ENCODE measurements at places on chromosomes 12 and 14.
A peak's percentile ranks its signal among the peaks of the same experiment; 100 is the strongest.

DNA sequence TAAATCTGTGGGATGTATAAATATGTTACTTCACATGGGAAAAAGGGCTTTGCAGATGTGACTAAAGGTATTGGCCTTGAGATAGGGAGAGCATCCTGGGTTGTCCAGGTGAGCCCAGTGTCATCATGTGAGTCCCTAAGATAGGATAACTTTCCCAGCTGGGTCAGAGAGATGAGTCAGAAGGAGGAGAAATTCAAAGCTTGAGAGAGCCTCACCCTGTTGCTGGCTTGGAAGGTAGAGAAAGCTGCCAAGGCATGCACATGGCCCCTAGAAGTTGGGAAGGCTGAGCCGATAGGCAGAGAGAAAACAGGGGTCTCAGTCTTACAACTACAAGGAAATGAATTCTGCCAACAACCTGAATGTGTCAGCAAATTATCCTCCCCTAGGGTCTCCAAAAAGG, 213.0 kb downstream of the ADGRD1 start:
- no peak for DNase-seq

GRCh38 chr14:63896278-63896720, 43.5 kb downstream of the SYNE2 start:
- peak; percentile 37 for DNase-seq

- peak; percentile 26 for DNase-seq
These were observed 23.2 kb upstream of the DCN start for GRCh38 chr12:91205811-91206210.

DNA sequence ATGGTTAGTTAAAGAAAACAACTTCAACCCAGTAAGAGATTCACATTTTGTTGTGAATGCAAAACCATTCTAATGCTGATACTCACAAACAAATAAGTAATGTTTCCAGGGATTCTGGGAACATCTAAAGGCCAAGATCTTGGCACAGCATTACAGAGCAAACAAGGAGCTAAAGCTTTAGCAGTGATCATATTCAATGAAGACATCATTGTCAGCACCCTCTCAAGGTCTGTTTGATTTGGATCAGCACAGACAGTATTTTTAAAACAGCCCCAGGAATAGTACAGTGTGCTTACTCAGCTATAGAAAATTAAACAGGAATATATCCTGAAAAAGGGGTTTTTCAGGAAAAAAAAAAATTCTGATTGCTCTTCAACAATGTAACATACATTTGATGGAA, 71.4 kb downstream of the TMEM260 start:
- DNase-seq, result no peak

DNA sequence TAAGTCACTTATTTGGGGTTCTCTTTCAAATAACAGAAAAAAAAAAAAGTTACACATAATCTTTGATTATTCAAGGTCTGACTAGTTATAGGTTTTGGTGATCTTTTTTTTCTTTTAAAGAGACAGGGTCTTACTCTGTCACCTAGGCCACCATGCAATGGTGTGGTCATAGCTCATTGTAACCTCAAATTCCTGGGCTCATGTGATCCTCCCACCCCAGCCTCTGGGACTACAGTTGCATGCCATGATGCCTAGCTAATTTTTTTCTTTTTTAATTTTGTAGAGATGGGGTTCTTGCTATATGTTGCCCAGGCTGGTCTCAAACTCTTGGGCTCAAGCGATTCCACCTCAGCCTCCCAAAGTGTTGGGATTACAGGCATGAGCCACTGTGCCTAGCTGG, 56.5 kb upstream of the CFL2 start:
- no peak for DNase-seq

GRCh38 chr14:29168149-29168548, 401.6 kb downstream of the FOXG1 start:
- DNase-seq, result no peak

DNA sequence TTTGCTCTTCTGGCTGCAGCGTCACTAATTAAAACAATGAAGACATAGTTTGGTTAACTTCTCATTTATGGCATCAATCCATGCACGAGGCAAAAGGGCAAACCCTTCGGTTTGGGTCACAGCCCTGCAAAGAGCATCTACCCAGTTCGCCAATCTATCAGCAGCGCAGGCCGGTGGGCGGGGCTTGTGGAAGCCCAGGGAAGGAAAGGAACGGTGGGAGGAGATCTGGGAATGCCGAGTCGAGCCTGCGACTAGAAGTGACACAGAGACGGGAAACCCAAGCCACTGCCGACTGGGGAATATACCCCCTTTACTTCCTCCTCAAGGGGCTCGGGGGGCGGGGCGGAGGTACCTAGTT, 466 bp downstream of the KICS2 start:
- DNase-seq, result peak; percentile 75

- DNase-seq, result no peak
These were observed 279.7 kb upstream of the ATP2B1 start for GRCh38 chr12:89988188-89988915.

DNA sequence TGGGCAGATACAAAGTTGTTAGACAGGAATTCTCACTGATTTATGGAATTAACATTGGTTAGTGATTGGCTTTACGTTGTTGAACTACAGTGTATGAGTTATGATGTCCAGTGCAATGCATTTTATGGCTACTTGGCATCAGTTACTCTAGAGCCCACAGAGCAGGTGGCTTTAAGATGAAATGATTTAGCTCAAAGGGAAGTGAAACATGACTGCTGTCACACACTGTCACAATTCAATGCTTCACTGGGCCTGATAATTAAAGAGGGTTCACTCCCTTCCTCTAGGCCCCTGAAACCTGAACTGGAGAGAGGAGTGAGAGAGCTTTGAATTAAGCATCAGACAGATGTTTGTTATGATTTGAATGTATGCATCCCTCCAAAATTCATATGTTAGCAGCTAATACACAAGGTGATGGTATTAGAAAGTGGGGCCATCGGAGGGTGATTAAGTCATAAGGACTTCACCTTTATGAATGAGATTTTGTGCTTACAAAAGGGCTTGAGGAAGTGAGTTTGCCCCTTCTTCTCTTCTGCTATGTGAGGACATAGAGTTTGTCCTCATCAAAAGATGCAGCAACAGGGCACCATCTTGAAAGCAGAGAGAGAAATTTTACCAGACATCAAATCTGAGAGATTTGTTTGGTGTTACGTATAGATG, 175.8 kb upstream of the GRIN2B start:
- no peak for DNase-seq

GRCh38 chr12:25207411-25207810, 12.4 kb downstream of the ETFRF1 start:
- no peak for DNase-seq

DNA sequence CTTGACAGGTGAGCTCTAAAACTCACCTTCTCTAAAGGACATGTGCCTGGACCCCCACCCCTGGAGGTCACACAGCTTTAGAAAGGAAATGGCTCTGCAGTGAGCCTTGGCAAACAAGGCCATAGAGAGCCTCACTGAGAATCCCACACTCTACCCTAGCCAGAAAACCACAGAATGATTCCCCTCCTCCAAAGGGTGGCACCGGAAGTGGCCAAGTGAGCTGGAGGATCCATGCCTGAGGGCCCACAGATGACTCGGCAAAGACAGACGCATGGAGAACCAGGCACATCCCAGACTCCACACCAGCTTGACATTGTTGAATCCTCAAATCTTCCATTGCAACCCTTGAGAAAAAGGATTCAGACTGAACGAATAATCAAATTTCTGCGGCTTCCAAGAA, 54.2 kb upstream of the PTHLH start:
- peak; percentile 75 for DNase-seq

GRCh38 chr12:58927120-58927519, 6.8 kb upstream of the LRIG3 start:
- DNase-seq, result no peak

GRCh38 chr12:46089414-46090162, 99.2 kb upstream of the SCAF11 start:
- DNase-seq, result no peak

DNA sequence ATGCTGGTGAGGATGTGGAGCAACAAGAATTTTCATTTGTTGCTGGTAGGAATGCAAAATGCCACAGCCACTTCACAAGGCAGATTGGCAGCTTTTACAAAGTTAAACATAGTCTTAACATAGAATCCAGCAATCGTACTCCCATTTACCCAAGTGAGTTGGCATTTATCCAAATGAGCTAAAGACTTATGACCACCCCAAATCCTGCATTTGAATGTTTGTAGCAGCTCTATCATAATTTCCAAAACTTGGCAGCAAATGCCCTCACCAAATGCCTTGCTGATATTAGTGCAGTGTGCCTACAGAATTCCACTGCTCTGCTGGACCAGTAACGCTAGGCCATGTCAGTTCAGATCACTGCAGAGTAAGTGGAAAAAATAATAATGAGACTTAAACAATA, 120.7 kb upstream of the AMIGO2 start:
- DNase-seq, result no peak

- DNase-seq, result no peak
These were observed 34.8 kb upstream of the INSM2 start for GRCh38 chr14:35499180-35499579.

DNA sequence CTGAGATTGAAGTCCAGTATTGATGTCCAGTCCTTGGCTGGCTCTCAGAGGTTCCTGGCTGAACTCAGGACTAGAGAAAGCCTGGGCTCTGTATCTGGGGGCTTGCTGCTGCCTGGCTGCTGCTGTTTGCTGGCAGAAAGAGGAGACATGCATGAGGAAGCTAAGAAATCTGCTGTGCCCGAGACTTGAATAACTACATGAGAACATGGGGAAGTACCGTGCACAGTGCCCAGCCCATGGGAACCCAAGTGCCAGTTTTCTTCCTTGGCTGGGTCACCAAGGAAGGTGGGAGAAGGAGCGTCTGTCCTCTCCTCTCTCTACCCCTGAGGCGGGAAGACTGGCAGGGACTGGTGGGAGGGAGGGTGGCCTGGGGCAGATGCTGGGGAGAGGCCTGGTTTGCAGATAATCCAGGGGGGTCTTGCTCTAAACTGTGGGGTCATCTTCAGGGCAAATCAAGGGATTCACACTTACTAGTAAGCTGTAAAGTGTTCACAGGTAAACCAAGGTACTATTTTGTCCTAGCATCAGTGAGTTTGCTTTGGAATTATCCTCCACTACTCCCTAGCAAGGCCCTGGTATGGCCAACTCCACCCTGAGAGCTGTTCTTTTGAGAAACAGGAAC, 13.8 kb upstream of the ZFP36L1 start:
- no peak for DNase-seq

GRCh38 chr12:19910681-19911080, 457.7 kb upstream of the PDE3A start:
- no peak for DNase-seq

GRCh38 chr14:65750906-65751305, 338.4 kb downstream of the FUT8 start:
- DNase-seq, result no peak

- no peak for DNase-seq
These were observed 283 bp downstream of the LMO3 start for GRCh38 chr12:16605642-16606116.

DNA sequence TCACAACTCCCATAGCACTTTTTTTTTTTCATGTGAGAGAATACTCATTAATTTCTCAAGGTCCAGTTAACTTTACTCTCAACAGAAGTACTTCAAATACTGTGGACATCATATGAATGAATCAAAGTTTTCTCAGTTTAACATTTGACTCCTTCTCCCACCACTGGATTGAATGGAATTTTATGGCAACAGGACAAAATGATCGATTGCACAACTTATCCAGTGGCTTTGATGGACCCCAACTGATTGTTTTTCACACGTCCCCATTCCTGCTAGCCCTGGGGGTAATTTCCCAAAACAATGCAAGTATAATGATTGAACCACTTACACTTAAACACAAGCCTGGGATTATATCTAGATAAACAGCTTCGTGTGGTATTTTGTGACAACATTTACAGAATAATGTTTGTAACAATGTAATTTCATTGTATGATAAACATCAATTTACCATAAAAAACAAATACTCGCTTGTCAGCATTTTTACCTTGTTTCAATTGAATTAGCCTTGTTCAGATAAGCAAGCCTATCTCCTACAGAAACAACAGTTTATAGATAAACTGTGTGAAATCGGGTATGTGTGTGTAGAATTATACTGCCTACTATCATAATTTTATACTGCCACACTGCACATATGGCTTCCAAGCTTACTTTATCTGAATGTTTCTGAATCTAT, 60.9 kb downstream of the SOX5 start:
- no peak for DNase-seq

- no peak for DNase-seq
These were observed 1351.8 kb downstream of the FSCB start for GRCh38 chr14:43155258-43155657.

GRCh38 chr12:71415336-71416231, 24.0 kb upstream of the LGR5 start:
- peak; percentile 62 for DNase-seq

DNA sequence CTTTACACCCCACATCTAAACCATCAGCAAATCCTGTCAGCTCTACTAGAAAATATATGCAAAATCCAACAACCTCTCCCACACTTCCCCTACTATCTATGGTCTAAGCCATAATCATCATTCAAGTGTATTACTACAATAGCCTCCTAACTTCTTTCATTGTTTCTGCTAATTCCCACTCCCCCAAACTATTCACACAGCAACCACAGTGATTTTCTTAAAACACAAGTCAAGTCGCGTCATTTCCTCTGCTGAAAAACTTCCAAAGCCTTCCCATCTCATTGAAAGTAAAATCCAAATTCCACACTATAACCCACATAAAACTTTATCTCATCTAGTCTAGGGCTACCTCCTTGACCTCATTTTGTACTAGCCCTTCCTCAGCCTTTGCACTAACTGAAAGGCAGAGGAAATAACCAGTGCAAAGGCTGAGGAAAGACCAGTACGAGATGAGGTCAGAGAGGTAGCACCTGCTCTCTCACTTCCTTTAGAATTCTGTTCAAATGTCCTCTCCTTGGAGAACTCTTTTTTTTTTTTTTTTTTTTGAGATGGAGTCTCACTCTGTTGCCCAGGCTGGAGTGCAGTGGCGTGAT, 65.5 kb upstream of the MDM1 start:
- no peak for DNase-seq

- DNase-seq, result peak; percentile 6
These were observed 739.1 kb upstream of the ATXN7L3B start for GRCh38 chr12:73798523-73798922.

DNA sequence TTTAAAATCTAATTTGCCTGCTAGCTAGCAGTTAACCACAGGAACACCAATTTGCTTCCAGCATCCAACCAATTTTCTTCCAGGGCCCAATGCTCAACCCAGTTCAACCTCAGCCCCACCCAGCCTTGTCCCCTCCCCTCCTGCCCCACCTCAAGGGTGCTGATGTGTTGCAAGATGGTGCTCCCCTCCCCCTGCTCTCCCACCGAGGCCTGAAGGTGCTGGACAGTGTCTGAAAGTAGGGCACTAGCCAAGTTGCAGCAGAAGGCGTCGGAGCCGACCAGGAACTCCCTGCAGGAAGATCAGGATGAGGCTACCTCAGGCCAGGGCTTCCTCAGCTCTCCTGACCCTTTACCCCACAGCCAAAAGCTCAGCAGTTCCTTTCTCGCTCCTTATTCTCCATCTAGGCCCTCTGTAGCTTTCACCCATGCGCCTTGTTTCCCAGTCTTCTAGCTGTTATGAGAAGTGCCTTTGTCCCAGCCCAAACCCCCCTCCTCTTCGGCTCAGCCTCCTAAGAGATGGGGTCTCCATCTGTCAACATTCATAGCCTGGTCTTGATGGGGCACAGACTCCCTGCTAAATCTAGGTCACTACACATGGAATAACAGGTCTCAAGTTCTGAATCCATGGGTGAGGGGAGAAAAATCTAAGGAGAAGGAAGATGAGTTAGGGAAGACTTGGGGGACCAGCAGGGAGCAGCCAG, 3.6 kb downstream of the STAT6 start:
- DNase-seq, result no peak

All from A172 (cell line).